Kasumi-1 (cell line): ENCODE measurements at places on chromosomes 1 and 21.

GRCh38 chr1:205672970-205673369, 7.3 kb downstream of the SLC45A3 start:
- DNase-seq = no peak

DNA sequence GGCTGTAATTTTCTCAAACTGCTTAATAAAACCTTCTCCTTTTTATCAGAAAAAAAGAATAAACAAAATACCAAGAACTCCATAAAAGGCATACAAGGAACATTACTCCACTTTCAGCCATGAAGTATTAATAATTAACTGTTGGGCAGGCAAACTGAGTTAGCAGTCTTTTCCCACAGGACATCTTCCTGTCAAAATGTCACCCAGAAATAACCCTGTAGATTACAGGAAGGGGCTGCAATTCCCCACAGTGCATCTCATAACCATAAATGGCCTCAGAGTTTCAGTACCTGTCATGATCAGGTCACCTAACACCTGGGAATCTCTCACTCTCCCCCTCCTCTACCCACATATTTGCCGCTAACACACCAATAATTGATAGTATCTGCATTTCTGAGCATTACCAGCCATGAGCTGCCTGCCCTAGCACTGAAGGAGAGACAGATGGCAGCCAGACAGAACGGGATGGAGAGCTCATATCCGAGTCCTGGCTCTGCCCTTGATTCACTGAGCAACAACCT, 475.0 kb downstream of the SMYD3 start:
- no peak for DNase-seq

DNA sequence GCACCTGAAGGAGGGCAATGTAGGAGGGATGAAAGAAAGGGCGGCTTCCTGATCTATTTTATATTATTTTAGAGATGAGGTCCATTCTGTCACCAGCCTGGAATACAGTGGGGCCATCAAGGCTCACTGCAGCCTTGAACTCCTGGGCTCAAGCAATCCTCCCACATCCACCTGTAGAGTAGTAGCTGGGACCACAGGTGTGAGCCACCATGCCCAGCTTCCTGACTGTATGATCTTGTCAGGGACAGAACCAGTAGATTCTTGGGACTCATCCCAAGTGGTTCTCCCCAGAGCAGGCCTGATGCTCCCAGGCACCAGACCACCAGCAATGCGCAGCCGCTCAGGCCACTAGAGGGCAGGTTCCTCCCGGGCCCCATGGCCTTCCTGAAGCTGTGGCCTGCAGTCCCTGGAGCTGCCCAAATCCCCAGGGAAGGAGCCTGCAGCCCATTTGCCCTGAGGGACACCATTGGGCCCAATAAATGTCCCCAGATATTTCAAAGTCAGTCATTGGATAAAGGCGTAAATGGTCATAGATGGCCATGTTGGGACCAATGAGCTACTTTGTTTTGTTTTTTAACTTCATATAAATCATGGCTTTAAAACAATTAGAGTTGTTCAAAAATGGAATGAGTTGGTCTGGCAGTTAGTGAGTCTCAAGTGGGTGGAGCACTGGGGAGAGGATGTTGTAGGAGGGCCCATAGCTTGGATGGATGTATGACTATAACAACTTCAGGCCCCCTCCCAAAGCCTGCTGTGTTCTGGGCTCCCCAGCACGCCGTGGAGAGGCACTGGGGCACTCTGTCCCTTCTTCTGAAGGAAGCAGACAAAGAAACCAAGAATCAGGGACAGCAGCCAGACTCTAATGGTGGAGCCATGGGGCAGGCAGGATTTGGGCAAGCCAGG, 44.7 kb upstream of the GOLT1A start:
- DNase-seq = peak; percentile 26

DNA sequence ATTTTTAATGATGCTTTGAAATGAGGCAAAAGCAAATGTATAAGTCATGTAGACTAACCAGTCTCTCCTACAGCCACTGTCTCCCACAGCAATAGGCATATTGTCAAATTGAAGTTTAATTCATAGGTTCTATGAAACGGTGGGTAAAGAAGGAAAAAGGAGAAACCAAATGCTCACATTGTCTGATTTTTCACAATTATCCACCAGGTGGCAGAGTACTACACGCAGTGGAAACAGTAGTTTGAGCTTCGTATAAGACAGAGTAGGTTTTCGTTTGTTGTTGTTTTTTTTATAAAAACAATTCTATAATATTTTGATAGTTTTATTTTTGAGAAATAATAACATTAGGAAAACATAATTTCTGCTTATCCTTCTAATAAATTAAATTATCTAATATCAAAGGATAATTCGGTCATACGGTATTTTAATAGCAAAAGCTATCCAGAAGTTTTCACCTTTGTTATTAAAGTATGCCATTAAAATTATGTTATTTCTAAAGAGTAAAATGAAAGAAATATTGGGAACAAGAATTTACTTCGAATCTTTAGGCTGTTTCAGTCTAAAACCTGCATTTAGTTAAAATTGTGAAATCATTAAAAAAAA, 39.1 kb downstream of the TYW3 start:
- DNase-seq = peak; percentile 63

DNA sequence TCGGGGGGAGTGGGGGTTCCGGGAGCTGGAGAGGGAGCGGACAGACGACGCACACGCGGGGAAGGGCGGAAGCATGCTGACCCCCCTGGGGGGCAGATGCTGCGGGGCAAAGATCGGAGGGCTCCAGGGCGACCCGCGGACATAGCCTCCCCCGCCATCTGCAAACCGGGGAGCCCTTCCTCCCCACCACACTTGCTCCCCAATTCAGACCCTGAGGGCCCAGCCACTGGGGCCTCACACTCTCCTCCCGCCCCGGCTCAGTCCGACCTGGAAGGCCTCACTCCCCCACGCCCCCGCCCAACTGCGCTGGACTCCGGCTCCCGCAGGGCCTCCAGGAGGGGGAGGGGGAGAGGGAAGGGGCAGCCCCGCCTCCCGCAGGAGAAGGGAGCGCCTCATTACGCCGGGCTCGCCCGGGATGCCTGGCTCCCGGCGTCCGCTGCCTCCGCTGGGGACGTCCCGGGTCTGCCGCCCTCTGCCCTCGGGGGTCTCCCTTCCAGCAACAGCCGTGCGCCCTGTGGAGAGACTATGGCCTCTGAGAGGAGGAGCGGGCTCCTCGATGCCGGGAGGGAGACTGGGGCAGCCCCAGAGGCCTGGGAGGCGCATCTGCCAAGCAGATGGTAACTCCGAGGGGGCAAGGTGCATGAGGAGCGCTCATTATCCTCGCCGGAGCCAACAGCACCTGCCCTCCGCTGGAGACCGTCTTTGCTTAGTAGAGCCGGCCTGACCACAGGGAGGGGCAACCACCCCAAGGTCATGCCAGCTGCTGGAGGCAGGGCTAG, 636 bp upstream of the CAMK2N1 start:
- DNase-seq = no peak

GRCh38 chr1:232876506-232877364, 71.5 kb downstream of the MAP10 start:
- DNase-seq = no peak

DNA sequence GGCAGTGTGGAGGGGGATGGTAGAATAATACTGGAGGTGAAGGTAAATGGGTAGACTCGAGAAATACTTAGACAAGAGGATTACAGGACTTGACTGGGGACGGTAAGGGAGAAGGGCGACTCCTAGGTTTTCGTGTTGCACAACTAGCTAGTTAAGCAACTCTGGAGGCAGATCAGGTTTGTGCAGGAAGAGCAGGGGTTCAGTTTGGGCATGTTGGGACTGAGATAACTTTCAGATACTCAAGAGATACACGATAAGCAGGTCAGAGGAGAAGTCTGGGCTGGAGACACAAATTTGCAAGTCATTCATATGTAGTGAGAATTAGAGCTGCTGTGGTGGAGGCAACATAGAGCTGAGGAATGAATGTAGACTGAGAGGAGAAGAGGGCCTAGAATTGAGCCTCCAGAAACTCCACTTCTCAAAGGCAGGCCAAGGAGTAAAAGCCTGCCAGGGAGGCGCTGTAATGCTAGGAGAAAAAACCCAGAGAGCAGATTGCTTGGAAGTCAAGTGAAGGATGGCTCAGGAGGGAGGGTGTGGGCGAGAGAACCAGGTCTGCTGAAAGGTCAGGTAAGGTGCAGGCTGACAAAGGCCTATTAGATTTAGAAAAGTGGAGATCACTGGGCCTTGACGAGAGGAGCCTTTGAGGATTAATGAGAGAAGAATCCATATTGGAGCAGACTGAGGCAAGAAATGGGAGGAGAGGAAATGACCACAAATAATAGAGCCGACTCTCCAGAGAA, 20.8 kb downstream of the MAB21L3 start:
- no peak for DNase-seq

- no peak for DNase-seq
Measured at GRCh38 chr1:246613096-246613758, 47.0 kb downstream of the CNST start.

- DNase-seq = no peak
Measured at GRCh38 chr1:17837233-17838030, 82.3 kb downstream of the ACTL8 start.

DNA sequence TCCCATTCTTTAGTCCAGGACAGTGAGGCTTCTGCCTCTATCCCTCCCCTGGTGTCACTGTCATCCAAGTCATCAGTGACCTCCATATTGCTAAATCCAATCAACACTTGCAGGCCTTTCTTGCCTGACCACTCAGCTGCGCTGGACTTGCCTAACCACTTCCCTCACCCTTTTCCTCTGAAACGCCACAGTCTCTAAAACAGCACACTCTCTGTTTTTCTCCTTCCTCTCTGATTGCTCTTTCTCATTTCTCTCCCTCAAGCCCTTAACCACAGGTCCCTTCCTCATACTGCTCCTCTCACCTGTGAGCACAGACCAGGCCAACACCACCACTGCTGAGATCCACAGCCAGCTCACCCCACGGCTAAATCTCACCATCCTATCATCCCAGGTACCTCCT, 17.5 kb downstream of the TAL1 start:
- no peak for DNase-seq

- DNase-seq = no peak
Measured at GRCh38 chr1:77282866-77283539, 1.2 kb downstream of the AK5 start.

DNA sequence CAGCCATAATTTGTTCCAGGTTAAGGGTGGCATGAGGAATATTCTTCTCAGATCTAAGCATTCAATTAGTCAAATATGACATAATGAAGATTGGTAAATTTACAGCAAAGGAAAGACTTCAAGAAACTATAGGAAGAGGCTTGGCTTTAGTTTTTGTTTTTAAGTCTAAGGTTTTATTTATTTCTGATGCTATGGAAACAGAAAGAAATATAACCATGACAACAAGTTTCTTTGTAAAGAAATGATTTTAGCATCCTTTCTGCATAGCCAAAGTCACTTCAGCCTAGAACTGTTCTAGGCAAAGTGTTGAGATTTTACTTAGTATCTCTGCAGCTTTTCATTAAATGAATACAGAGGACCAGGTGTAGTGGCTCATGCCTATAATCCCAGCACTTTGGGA, 27.7 kb downstream of the PEA15 start:
- no peak for DNase-seq

DNA sequence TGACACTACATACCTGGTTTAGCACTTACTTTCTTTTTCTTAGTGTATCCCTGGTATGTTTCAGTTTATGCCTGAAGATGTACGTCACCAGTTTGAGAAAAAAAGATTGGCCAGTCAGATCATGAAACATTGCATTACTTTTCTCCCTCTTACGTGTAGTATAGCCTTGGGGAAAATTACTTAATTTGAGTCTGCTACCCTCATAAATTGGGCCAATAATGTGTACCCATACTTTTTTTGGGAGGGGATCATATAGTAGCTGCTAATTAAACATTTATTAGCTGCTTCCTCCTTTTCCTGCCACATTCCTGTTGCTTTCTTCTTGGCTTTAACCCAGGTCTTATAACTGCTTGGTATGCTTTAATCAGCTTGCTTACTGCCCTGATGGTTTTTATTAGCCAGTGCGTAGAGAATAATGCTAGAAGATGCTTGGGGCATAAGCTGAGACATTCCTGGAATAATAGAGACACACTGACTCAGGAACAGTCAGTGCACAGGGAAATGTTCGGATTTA, 32.1 kb downstream of the RABGAP1L start:
- DNase-seq = no peak

- DNase-seq = peak; percentile 43
Measured at GRCh38 chr1:16187748-16188401, 24.6 kb downstream of the ARHGEF19 start.

GRCh38 chr21:35381743-35382310, 332.7 kb upstream of the RUNX1 start:
- no peak for DNase-seq

DNA sequence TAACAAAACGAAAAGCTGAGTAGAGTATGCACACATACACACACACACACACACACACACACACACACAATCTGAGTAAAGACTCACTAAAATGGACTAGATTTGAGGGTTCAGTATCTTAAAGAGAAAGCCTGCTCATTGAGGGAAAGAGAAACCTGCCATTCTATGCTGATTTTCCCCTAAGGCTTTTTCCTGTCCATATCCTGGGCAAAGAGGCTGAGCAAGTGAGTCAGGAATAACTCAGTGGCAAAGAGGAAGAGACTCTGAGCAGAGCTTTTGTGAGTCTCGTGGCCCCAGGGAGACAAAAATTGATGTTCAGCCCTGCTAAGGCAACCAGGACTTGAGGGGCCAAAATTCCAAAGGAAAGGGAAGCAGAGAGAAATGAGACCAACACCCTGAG, 37.3 kb upstream of the RUNX1 start:
- no peak for DNase-seq

GRCh38 chr1:96825231-96825630, 103.6 kb downstream of the PTBP2 start:
- no peak for DNase-seq

DNA sequence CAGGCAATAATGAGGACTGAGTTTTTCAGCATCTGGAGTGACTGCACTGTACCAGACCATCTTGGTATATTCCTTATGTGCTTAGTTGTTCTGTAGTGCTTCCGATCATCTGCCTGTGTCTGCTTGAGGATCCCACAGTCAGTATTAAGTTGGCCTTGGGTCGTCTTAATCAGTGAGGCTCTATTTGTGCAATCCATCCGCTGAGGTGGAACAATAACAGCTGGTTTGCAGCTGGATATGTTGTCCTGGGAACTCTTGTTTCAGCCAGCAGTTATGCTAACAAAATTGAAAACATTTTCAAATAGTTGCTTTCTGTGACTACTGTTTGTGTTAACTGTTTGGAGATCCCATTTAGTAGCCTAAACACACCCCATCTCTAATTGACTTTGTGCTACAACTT, 73.7 kb downstream of the LAMC1 start:
- DNase-seq = no peak

DNA sequence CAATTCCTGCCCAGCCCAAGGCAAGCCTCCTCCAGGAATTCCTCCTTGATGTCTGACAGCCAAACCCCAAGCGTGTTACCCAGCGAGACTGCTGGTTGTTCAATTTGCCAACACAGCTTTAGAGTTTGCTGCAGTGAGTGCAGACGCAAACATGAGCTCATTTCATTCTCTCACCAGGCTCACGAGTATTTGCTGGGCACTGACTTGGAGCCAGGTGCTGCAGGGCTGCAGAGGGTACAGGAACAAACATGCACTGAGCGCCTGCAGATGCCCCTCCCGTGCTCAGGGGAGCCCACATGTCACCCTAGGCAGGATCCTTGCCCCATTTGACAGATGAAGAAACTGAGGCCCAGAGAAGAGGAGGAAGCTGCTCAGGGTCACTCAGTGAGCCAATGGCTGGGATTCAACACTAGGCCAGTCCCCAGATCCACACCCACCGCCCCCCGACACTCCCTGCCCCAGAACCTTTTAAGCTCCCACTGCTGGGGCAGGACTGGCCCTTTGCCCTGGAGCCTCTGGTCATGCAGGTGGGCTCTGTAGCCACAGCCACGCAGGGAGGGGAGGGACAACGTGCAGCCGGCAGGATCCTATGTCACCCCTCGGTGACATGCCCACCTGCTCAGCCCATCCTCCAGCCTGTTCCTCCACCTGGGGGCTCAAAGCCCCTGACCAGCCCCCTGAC, 363.7 kb downstream of the MATN1 start:
- DNase-seq = no peak

- DNase-seq = no peak
Measured at GRCh38 chr1:151061704-151062103, 1.5 kb downstream of the MLLT11 start.
